SK-MEL-5 (cell line): ENCODE measurements at places on chromosomes 2 and 18. TPM values are rescaled to one million over a fixed set of nuclear protein-coding genes. Genes with fewer than 3 reads are reported as not detected.
A peak's percentile ranks its signal among the peaks of the same experiment; 100 is the strongest.

Gene GPR17
- total RNA-seq, result not detected in 2 replicates

Gene IHH
- total RNA-seq, result not detected in 2 replicates

Gene MYO5B
- 0.48 and 0.66 TPM in 2 replicates for total RNA-seq

Gene PROKR1
- total RNA-seq, result 6.3 and 6.9 TPM in 2 replicates

Gene LAPTM4A
- 105 and 108 TPM in 2 replicates for total RNA-seq

Gene TDRD15
- 0.03 and 0.16 TPM in 2 replicates for total RNA-seq

DNA sequence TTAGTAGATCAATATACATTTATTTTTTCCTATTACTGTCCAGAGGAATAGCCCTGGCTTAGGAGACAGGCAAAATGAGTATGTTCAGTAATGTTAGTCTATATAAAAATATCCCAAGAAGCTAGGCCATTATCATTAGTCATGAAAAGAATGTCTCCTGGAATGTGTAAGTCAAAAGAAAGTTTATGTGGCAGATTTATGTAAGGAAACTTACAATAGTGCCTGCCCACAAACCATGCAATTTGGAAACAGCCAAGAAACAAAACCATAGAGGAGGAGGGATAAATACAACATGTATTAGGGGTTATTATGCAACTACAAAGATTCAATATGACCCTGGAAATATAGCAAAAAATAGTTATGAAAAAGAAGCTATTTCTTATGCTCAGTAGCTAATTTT, 96.3 kb downstream of the NOL4 start:
- DNase-seq, result no peak

- no peak for DNase-seq
These were observed 65.1 kb downstream of the RRM2 start for GRCh38 chr2:10187661-10188060.

- peak; percentile 26 for DNase-seq
These were observed 31.1 kb downstream of the HDAC4 start for GRCh38 chr2:239369631-239370161.

DNA sequence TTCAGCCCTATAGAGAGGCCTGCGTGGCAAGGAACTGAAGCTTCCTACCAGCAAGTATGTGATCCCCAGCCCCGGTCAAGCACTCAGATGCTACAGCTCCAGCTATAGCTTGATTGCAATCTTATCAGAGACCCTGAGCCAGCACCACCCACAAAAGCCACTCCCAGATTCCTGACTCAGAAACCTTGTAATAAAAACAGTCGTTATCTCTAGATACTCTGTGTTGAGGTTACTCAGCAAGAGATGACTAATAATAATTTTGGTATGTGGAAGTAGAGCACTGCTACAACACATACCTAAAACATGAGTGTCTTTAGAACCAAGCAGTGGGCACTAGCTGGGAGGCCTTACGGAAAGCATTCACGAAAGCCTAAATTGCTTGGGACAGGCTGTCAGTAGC, 216.9 kb downstream of the UXS1 start:
- DNase-seq, result no peak

GRCh38 chr18:32443033-32443705, 27.5 kb downstream of the GAREM1 start:
- DNase-seq, result no peak

DNA sequence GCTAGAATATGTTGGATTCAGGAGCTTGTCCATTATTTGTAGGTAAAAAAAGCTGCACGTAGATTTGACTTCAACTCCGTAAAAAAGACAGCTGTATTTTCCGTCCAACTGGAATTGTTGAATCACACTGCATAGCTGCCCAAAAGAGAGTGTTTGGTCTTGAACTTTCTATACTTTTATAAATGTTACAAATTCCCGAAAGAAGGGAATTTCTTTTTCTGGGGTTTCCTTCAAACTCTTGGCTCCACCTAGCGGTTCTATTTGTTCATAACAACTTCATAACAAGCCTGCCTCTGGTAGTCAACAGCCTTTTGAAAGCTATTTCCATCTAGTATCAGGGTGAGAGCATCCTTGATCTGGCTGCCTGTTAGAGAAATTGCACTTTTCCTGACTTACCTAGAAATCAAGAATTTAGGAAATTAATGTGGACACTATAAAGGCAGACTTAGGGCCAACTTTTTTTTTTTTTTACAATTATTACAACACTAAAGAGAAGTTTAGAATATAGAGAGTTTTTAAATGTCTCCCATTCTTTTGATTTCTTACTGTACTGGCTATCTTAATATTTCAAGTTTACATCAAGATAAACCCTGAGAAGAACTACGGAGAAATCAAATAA, 48.1 kb downstream of the TMEM185B start:
- DNase-seq, result peak; percentile 67

- DNase-seq, result peak; percentile 29
These were observed 122.9 kb upstream of the ACVR1C start for GRCh38 chr2:157751462-157752058.

DNA sequence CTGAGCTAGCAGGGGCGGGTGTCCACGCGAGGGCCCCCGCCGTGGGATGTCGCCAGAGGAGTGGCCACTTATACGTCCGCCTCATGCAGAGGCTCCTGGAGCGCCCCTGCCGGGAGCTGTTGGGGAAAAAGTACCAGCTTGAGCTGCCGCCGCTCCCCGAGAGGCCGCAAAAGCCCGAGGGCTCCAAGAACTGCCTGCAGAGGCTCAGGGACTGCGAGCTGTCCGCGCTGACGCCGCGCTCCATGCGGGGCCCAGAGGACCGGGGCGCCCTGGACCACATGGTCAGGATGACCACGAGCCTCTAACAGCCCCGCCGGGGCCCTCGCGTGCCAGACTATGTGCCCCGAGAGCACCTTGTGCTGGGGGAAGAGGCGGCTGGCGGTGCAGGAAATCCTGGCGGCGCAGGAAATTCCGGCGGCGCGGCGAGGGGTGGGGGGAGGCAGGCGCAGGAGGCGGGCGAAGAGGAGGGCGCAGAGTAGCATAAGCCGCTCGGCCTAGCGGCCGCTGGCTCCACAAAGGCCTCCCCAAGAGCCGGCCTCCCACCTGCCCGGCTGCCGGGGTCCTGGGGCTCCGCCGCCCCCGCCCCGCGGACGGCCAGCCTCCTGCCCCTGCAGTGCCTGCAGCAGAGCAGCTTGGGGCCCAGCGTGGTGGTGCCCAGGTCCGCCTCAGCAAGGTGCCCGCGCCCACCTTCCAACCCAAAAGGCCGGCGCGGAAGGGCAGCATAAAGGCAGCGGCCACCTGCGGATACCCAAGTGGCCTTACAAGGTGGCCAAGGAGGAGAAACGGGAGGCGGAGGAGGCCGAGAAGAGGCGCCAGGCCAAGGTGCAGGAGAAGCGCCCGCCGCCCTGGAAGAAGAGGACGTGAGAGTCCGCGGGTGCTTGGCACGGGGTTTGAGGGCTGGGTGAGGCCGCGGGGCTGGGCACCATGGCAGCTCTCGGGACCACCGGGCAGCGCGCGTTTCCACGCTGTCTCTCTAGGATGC, 42.1 kb upstream of the TRIM43B start:
- DNase-seq, result peak; percentile 13

DNA sequence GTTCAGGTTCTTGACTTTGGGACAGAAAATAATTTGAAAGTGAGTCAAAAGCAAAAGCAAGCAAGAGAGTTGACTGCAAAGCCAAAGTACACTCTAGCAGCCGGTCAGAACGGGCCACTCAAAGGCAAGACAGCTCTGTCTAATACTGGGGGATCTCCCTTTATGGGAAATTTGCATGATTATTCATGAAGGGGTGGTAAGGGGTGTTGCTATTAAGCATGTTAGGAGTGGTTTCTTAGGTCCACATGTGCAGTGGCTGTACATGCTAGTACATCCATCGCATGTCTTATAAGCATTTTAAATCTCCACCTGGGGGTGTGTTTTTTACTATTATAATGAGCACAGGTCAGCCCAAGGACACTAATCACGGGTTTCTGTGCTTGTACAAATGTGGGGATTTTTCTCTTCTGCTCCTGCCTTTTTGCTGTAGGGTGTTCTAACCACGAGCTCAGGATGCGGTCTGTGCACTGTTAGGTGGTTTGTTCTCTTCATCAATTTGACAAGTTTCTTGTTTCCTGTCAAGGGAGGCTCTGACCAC, 60.2 kb upstream of the SPP2 start:
- DNase-seq, result no peak

- DNase-seq, result no peak
These were observed 18.5 kb downstream of the DSG2 start for GRCh38 chr18:31516437-31516836.

- DNase-seq, result no peak
These were observed 11.5 kb upstream of the SNED1 start for GRCh38 chr2:240986787-240987411.

DNA sequence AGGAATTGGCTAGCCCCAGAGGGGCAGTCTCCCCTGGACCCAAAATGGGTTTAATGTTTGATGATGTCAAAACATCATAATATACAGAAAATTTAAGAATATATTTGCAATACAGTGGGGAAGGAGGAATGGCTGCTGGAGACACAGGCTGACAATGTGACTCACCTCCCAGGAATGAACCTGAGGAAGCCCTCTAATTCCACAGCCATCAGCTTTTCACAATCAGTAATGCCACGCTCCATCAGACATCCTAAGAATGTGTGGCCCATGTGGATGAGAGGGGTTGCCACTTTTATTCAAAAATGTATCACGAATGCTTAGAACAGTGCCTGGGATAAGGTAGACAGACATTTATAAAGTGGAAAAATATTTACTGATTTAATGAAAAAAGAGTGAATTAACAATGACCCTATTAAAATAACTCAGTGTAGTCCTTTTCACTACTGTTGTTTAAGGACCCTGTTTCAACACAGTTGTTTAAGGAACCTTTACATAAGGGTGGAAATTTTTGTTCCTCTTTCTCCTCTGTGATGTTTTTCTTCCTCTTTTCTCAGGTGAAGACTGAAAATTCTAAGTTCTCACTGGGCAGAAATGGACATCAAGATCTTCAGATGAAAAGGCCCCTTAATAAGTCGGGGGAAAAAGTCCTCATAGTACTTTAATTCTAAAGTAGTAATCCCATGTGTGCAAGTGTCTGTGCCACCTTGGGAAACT, 17.5 kb upstream of the TMEM163 start:
- no peak for DNase-seq
